ENCODE measurements at places on chromosomes 11 and 22.

- DNase-seq: no peak
Measured at GRCh38 chr11:10481560-10482349, 26.7 kb downstream of the AMPD3 start.

- no peak for DNase-seq
Measured at GRCh38 chr11:128313931-128314330, 273.4 kb downstream of the ETS1 start.

DNA sequence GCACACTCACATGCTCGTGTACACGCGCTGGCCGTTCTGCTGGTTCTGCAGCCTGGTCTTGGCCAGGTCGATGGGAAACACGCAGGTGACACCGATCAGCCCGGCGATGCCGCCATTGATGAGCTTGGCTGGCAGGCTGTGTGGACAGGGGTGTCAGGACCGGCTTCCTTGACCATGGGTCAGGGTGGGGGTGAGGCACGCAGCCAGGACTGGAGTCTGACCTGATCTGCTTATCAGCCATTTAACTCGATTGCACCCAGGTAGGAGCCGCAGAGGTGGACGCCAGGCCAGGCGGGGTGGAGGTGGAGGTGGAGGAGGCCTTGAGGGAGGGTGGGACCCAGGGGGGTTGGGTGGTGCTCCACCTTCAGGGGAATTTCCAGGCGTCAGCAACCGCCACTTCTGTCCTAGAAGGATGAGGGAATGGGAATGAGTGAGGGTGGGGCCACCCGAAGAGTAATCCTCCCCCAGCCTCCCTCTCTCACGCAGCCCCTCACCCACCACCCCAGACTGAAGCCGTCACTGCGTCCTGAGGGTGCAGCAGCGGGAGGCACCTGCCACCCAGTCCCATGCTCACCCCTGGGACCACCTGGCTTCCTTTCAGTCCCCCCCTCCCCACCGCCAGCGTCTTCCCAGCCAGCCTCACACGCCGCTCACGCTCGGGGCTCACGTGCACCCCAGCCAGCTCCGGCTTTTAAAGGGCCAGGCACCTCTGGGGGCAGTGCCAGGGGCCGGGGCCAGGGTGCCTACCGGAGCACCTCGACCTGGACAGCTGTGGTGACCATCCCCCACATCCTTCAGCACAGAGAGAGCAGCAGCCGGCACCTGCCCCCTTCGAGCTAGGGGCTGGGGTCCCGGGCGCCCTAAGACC lies 3.1 kb downstream of the SLC25A22 start:
- no peak for DNase-seq

GRCh38 chr11:126748793-126749192 lies 251.8 kb downstream of the KIRREL3 start:
- no peak for DNase-seq

GRCh38 chr22:19228179-19228578 lies 49.6 kb upstream of the SLC25A1 start:
- DNase-seq: no peak

DNA sequence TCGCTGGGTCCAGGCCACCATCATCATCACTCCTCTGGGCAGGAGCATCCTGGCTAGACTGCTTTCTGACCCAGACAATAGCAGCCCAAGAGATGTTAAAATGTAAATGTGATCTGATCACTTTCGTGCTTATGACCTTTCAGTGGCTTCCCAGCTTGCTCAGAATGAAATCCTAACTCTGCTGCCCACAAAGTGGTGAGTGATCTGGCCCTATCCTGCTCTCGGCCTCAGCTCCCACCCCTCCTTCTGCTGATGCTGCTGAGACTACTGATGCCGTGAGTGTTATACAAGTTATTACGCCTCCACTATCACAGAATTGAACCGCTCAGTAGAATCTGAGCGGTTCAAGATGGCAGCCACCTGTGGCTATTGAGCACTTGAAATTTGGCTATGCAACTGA lies 26.2 kb downstream of the ELF5 start:
- no peak for DNase-seq

DNA sequence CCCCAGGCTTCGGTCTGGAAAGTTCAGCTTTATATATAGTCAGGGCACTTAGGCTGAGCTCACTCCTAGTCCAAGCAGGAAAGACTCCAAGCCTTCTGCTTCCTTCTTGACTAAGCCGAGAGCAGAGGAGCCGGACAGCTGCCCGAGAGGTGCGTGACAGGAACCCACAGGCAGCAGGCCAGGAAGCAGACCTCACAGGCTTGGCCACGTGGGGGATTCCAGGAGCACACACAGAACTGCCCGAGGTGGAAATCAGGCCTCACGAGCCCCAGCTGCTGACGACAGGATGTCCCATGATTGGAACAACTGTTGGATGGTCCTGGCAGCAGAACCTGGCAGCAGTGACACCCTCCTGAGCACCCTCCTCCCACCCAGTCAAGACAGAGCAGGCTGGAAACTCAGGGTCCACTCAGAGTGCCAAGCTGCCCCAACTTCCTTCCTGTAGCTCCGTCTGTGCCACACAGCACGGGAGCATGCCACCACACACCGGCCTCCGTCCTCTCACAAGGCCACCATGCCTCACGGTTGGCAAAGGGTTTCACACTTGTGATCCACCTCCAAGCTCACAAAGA lies 5.4 kb downstream of the PLA2G6 start:
- DNase-seq: no peak

DNA sequence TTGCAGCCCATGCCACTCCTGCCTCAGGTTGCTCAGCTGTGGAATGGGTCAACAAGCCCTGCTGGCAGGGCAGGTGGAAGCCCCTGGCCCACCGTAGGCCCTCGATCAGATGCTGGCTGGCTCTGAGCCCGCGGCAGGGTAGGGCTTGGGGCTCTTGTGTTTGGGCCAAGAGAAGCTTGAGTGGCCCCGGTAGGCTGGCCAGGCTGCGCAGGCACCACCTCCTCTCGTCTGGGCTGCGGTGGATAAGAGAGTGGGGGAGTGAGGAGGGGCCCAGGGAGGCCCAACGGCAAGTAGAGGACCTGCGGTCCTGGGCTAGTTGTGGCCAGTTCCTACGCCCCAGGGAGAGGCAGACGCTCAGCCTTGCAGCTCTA lies 115.2 kb downstream of the CEP164 start:
- no peak for DNase-seq

- no peak for DNase-seq
Measured at GRCh38 chr11:127247261-127247851, 246.8 kb upstream of the KIRREL3 start.

DNA sequence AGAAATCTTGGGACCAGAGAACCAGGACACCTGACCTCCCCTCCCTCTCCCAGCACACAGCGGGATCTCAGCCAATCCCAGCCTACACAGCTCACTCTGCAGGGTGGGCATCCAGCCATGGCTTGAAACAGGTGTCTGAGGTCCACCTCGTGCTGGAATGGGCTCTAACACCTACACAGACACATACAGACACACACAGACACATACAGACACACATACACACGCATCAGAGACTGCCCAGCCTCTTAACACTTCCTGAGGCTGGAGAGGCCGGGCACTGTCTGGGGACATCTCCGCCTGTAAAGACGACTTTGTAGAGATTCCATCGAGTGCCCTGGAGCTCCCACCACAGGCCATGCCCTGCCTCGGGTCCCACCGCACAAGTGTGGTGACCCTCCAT lies 36.7 kb downstream of the CAPN1 start:
- no peak for DNase-seq

GRCh38 chr22:44730022-44730393 lies 22.4 kb upstream of the ARHGAP8 start:
- no peak for DNase-seq

DNA sequence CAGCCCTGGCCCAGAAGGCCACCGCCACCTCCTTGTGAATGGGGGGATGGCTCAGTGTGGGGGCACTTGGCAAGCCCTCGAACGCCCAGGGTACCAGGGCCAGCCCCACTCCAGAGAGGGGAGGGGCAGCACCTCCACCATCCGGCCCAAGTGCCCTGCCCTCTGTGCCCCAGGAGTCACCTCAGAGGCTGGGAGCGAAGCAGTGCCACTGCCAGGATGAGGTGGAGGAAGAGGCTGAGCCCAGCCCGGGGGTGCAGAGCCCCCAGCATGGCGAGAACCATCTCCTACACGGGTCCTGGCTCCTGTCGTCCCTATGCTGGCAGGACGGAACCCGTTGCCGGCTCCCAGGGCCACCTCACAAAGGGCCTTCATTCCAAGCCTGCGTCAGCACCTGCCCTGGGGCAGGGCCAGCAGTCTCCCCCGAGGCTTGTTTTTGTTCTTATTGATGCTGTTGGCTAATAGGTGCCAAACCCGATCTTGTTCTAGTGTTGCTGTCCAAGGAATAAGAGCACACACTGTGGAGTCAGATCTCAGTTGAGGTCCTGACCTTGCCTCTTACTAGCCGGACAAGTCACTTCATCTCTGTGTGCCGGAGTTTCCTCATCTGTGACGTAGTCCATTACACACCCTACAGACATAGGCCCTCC lies at the start of gene FREY1:
Gene FREY1 (minus strand): TSS at position 307 of the 647 bp plus-strand sequence. CDS start 26 bp downstream, at position 281.
- no peak for DNase-seq

- no peak for DNase-seq
Measured at GRCh38 chr11:74679513-74679865, 51.7 kb downstream of the CHRDL2 start.

GRCh38 chr11:105074166-105074530 lies 29.0 kb upstream of the CARD16 start:
- DNase-seq: no peak

DNA sequence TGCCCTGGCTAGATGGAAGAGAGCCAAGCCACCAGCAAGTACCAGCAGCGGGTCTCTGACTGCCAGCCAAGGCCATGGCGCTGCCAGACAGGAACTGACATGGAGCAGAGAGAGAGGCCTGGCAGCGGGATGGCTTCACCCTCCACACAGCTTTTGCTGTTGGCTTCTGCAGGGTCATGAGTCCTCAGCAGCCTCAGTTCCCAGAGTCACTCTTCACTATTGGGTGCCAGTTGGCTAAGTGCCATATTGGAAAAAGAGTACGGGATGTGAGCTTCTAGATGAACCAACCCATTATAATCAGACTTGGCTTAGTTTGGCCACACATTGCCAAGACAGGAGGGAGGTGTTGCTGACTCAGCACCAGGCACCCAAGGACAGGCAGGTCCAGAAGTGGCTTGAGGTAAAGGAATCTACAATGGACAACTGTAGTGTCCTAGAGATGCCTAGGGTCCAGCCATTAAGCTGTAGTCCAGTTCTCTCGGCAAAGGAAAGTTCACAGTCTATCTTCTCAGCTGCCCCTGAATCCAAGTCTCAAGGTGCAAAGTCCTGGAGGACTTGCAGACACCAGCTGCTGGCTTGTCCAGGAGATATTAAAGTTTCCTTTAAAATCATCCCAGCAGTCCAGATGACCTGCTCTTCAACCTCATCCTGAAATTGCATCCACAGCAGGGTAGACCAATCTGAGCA lies 40.7 kb upstream of the POU2AF1 start:
- no peak for DNase-seq

All from germinal center (tissue), 1 donor.